ENCODE measurements at places on chromosomes 7 and 10.

- no peak for DNase-seq
Measured at GRCh38 chr7:140292438-140292837, 105.9 kb downstream of the SLC37A3 start.

DNA sequence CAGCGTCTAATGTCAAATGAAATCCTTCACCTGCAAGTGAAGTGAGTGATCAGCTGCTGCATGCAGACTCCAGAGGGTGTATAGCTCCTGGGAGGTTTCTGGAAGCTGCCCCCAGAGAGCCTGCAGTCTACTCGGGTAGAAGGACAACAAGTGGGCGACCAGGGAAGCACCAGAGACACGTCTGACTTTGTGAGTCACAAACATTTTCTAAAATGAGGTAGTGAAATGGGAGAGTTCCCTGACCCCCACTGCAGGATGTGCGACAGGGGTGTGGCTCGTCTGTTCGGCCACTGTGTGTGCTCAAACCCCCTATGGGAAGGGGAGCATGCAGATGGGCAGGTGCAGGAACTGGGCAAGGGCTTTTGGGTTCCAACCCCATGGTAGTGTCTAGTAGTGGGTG lies 177.1 kb upstream of the PRKCQ start:
- no peak for DNase-seq

DNA sequence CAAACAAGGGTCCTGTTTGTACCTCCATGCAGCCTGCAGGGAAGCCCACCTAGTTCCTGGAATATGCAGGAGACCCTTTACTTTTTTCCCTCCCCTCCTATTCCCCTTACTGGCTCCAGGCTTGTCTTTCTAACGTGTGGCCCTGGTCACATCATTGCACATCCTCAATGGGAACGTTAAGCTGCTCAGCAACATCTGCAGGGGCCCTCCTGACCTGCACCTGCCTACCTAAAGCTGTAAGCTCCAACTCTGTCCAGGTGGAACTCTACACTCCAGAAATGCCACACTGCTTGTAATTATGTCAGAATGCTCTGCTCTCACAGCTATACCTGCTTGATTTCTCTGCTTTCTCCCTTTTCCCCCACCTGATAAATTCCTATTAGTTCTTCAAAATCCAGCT lies 72.1 kb downstream of the ARMC3 start:
- no peak for DNase-seq

DNA sequence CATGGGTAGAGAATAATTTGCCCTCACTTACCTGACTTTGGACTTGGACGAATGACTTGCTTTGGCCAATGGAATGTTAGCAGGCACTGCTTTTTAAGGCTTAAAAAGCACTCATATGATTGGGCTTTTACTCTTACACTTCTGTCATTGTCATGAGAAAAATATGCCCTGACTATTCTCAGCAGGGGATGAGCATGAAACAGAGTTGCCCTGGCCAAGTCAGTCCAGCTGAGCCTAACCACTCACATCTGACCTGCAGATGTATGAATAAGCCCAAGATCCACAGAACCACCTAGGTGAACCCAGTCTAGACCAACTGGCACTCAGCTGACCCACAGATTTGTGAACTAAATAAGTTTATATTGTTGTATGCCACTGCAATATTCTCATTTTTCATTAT lies 573.5 kb downstream of the TNS3 start:
- DNase-seq, result no peak

- no peak for DNase-seq
Measured at GRCh38 chr7:17986851-17987250, 40.8 kb downstream of the PRPS1L1 start.

- peak; percentile 83 for DNase-seq
Measured at GRCh38 chr10:52378124-52378523, 64.0 kb downstream of the DKK1 start.

- DNase-seq, result peak; percentile 75
Measured at GRCh38 chr7:12741951-12742575, 54.6 kb downstream of the ARL4A start.

Measured in OCI-M1 (cell line).